ENCODE measurements at places on chromosomes 6 and 20.

- DNase-seq, result no peak
Observed at GRCh38 chr6:145822456-145822855, 7.9 kb upstream of the FBXO30 start.

- no peak for DNase-seq
Observed at GRCh38 chr20:58694241-58695083, 1.9 kb downstream of the NPEPL1 start.

DNA sequence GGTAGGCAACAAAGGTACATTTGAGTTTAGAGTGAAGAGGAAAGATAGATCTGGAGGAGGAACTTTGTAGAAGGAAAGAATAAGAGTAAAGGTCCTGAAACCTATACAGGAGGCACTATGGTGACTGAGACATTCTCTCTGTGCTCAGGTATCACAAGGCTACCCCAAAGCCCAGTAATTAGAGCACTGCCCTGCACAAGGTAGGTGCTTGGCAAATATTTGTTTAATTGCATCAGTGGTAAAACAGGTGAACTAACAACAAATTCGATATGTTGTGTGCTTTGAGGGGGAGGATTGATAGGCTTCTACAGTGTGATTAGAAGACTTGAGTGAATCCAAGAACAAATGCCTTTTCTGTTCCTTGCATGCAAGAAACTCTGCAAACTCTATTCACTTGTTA is 6.8 kb upstream of the TSHZ2 start:
- no peak for DNase-seq

GRCh38 chr6:158377860-158378259 is 65.6 kb downstream of the TULP4 start:
- no peak for DNase-seq

- DNase-seq, result no peak
Observed at GRCh38 chr6:165717732-165718465, 54.9 kb upstream of the PDE10A start.

- no peak for DNase-seq
Observed at GRCh38 chr6:36577301-36577700, 16.9 kb upstream of the SRSF3 start.

- DNase-seq, result no peak
Observed at GRCh38 chr20:62439218-62439617, 11.9 kb upstream of the RBBP8NL start.

DNA sequence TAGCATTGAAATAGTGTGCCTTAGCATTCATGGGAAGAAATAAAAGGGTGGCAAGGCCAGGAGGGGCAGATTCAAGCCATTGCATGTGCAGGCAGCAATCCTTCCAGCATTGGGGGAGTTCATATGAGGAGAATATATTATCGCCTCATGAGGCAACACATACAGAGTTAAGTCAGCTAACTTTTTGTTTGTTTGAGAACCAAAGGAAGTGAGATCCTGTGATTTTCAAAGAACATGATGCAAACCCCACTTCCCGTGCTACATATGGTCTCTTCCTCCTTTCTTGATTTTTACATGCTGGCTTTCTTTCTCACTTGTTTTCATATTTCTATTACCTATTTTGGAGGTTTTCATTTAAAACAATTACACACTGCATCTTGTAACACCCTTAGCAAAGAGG is 579.7 kb upstream of the ARID1B start:
- no peak for DNase-seq

GRCh38 chr6:12594530-12594893 is 122.1 kb upstream of the PHACTR1 start:
- DNase-seq, result no peak

DNA sequence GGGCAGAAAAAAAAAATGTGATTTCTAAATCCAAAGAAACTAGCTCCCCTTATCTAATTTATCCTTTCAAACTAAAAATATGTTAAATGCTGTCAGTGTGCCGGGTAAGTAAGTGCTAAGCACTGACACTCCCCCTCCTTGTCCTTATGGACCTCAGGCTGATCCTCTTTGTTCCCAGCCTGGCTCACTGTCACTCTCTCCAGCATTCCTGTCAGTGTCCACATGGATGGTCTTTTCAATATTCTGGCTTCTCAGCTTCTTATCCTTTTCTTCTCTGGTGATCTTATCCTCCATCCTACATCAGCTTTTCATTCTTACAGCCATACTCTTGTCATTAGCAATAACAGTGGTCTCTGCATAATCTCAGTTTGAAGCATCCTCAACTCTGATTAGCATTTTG is 55.0 kb downstream of the BCKDHB start:
- no peak for DNase-seq

- DNase-seq, result no peak
Observed at GRCh38 chr6:167866642-167867041, 39.9 kb downstream of the AFDN start.

DNA sequence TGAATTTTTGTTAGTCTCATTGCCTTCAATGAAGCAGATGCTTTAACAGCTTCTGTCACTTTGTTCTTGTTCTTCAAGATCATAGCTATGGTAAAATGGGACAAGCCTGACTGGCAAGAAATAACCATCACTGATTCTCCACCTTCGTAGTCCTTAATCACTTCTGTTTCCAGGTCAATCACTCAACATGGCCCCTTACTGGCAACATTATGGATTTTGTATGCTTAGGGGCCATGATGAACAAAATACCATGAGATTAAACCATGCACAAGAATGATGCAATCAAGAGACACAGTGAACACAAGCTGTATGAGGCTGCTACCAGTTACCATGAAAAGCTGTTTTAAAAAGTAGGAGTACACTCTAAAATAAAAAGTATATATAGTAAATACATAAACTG is 32.8 kb downstream of the ADNP start:
- no peak for DNase-seq

GRCh38 chr6:121531658-121532169 is 96.3 kb downstream of the GJA1 start:
- peak; percentile 83 for DNase-seq

GRCh38 chr6:84696166-84696565 is 68.2 kb downstream of the TBX18 start:
- DNase-seq, result no peak

- DNase-seq, result no peak
Observed at GRCh38 chr6:90544081-90544480, 42.8 kb downstream of the MAP3K7 start.

- DNase-seq, result no peak
Observed at GRCh38 chr6:144588697-144589325, 303.7 kb downstream of the UTRN start.
